GM12878 (cell line): ENCODE measurements at places on chromosomes 16 and 17. TPM values are rescaled to one million over a fixed set of nuclear protein-coding genes. Genes with fewer than 3 reads are reported as not detected.

- DNase-seq, result no peak
These were observed 87.1 kb downstream of the EMP2 start for GRCh38 chr16:10493276-10493675.

Gene MYH2
- total RNA-seq, result not detected in 2 replicates

GRCh38 chr17:2082003-2082781 is 27.3 kb downstream of the HIC1 start:
- no peak for DNase-seq

- no peak for DNase-seq
These were observed 4.9 kb downstream of the CDH11 start for GRCh38 chr16:65116818-65117430.

DNA sequence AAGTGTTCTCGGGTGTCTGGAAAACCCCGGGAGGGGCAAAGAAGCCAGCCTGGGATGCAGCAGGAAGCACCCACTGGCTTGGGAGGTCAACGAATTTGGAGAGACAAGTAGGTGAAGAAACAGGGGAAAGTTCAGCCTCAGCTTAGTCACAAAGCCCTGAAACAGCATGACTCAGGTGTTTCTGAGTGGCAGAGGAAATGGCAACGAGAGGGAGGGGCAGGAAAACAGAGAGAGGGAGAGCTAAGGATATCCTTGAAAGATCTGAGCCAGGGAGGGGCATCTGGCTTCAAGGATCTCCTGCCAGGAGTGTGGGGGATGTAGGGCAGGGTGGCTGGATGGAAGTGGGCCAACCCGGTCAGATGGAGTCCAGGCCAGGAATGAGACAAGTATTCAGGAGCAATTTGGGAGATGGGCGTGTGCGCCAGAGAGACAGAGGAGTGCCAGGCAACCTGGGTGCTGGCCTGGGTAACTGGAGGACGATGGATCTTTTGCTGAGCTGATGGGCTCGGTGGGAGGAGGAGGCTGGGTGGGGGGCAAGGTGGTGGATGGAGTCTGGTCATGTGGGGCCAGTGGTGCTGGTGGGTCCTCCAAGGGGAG is 27.2 kb downstream of the ABCC3 start:
- no peak for DNase-seq

DNA sequence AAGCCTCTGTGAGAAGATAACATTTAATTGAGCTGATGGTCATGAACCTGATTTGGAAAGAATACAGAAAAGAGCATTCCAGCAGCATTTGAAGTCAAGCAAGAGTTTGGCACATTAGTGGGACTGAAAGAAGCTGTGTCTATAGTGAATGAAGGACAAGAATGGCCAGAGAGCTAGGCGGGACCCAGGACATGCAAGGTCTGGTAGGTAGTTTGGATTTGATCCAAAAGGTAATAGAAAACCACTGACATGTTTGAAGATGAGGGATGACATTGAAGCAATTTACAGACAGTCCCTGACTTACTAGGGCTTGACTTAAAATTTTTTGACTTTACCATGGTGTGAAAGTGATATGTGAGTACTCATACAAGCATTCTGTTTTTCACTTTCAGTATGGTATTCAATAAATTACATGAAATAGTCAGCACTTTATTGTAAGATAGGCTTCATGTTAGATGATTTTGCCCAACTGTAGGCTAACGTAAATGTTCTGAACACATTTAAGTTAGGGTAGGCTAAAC is 7.6 kb downstream of the CYB5B start:
- no peak for DNase-seq

Gene KIFC3
- 0.82 and 1.3 TPM in 2 replicates for total RNA-seq

Gene ZG16
- not detected in 2 replicates for total RNA-seq
